Right renal cortex interstitium (tissue), 3 donors: ENCODE measurements at places on chromosomes 3 and 15. TPM values are rescaled to one million over a fixed set of nuclear protein-coding genes. Genes with fewer than 3 reads are reported as not detected.
A peak's percentile ranks its signal among the peaks of the same experiment; 100 is the strongest.

DNA sequence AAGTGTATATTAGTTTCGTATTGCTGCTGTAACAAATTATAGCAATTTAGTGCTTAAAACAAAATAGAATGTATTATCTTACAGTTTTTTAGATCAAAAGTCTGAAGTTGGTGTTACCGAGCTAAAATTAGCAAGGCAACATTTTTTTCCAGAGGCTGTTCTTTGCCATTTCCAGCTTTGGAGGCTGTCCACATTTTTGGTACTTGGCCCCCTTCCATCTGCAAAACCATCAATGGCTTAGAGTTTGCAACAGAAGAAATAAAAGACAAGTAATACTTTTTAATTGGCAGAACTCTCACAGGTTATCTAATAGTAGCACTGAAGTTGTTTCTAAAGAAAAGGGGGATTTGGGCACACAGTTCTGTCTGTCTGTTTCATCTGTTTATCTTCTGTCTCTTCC, 1248.5 kb downstream of the ROBO1 start:
- no peak for DNase-seq

DNA sequence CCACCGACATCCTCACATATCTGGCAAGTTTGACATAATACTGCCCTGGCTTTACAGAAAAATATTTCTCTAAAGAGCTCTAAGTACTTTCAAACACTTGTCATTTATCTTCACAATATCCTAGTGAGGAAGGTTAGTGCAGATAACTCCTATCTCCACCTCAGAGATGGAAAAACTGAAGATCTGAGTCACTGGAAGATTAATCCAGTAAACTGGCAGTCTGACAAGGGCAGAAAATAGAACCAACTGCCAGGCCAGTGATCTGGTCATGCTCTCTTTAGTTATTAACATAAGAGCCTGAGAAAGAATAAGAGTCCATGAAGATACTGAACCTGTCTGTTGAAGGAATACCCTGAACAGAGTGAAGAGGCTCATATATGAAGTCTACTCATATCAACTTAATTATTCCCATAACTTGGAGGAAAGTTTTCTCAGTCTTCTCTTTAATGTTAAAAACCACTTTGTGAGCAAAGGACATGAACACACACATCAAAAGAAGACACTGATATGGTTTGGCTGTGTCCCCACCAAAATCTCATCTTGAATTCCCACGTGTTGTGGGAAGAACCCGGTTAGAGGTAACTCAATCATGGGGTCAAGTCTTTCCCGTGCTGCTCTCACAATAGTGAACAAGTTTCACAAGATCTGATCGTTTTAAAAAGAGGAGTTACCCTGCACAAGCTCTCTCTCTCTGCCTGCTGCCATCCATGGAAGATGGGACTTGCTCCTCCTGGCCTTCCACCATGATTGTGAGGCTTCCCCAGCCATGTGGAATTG, 61.4 kb downstream of the GOLIM4 start:
- DNase-seq = no peak

DNA sequence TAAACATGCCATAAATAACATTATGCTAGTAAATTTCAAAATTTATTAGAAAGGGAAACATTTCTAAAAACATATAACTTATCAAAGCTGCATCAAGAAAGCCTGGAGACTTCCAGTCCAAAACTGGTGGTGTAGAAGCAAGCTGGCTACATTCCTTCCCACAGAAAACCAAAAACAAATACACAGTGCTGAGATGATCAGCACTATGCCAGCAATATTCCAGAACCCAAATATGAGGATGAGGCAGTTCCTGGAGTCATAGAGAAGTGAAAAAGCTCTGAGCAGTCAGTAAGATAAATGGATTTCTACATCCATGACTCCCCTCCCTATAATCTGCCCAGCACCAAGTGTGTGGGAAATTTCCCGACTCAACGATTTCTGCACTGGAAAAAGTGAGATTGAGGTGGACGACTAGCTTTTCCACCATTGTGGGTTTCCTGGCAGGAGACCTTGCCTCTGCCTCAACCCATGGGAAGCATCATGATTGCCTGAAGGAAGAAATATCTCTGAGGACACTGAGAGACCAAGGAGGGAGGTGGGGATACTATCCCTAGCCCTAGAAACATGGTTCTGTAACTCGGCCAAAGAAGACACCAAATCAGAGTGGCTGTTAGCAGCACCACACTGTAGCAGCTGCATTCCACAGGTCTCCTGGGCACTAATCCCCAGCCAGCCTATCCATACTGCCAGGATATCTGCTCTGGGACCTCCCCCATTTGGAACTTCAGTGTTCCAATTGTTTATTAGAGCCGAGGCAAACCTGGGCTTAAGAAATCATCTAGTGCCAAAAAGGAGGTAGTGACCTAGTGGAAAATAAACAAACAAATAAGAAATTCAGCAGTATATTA, 11.8 kb upstream of the CLN6 start:
- DNase-seq = no peak

DNA sequence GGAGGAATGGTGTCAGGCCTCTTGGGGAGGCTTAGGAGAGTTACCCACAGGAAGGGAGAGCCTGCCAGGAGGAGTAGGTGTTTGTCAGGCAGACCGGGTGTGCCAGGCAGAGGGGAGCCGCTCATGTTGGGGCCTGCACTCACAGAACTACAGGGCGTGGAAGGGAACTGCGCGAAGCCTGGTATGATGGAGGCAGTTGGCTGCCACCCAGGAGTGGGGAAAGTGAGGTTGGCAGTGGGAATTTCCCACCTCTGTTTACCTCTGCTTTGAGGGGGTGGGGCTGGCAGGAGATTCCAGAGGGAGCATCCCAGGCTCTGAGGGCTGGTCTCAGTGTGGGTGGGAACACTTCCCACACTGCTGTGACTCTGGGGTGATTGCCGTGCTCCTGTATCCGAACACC, 99.9 kb downstream of the SLCO3A1 start:
- no peak for DNase-seq

DNA sequence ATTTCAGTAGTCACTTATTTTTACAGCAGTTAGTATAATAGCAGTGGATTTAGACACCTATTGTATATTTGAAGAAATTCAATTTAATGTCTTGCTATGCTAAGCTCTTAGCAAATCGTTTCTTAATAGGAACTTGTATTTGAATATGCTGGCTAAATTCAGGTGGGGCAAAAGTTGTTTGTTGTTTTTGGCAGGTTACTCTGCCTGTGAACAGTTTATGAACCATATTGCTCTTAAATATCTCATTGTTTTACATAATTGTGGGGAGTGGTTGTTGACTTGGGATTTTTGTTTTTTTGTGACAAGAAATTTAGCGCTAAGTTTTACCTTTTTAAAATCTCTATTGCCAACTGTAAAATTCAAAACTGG, 43.4 kb downstream of the NR2C2 start:
- DNase-seq = no peak

DNA sequence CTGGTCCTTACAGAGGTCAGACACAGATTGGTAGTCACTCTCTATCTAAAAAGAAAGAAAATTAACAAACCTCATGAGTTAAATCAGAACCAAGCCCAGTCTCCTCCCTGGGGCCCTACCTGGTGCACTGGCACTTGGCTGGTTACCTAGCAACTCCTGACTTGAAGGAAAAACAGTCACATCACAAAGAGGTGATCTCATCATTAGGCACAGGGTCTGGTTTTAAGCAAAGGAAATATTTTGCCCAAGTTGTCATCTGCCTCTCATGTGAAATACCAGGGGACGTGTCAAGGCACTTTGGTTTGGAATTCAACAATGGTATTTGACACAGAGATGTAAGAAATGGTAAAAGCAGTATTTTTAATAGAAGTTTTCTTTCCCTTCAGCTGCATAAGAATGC, 47.7 kb upstream of the FMN1 start:
- DNase-seq = no peak

DNA sequence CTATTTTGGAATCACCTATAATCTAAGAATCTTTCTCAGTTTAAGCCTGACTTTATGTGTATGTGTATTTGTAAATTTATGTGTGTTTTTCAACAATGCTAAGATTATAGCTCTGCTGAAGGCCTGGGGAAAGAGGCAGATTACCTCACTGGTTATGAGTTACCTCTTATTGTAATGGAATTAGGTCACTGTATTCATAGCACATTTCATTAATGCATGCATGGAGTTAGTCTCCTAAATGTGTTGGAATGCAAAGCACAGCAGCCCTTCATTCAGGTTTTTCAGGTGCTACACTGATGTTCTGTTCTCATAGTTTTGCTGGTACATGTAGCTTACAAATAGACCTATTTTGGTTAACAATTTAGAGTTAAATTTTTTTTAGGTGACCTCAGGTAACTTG, 9.5 kb downstream of the GPR87 start:
- no peak for DNase-seq

DNA sequence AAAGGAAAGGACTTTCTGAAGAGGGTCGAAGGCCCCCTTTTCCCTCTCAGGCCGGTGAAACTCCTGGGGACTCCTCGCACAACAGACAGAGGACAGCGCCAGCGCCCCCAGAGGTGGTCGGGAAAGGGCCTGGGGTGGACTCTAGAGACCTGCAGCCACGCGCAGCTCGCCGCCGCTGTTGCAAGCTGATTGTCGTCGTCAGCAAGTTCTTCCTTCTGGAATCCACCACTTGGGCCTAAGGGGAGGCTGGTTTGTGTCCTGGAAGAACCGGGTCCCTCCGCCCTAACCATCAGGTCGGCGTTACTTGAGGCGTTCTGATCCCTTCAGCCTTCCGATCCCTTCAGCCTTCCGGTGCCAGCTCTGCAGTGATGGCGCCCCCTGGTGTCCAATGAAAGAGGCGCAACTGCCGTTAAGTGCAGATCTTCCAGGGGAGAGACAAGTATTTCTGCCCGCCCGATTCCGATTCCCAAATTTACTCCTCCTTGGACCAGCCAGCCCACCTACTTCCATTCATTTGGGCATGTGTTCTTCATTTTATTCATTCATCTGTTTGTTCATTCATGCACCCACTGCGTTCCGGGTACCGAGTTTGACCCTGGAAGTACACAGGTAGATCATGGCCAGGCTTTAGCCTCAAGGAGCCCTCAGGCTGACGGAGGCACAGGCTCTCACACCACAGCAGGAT, 77.2 kb upstream of the SLC6A11 start:
- DNase-seq = peak; percentile 38

FBXO22 gene
- polyA plus RNA-seq = 51.2 TPM

RBP2 gene
- polyA plus RNA-seq = 0.46 TPM
